Right cardiac atrium (tissue), 5 donors: ENCODE measurements at places on chromosomes 6 and 20.

DNA sequence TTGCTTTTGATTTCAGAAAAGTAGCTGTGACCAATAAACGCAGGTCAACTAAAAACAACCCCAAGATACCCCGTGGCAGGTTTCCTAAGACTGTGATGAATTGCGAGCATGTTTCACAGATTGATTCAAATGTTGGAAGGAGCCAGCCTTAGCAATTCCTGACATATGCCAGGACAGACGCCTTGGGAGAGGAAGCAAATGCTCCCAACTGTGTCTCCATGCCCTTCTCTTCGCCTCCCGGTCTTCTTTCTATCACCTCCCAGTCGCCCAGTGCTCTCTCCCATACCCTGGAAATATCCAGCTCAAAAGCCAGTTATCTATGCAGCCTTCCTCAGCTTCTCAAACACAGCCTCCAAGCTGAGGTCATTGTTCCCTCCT is 32.0 kb downstream of the KIAA0319 start:
- no peak for DNase-seq

GRCh38 chr6:139028215-139028657 is 309 bp upstream of the ABRACL start:
- DNase-seq: no peak

GRCh38 chr6:28720357-28721231 is 194.9 kb downstream of the GPX5 start:
- DNase-seq: no peak

DNA sequence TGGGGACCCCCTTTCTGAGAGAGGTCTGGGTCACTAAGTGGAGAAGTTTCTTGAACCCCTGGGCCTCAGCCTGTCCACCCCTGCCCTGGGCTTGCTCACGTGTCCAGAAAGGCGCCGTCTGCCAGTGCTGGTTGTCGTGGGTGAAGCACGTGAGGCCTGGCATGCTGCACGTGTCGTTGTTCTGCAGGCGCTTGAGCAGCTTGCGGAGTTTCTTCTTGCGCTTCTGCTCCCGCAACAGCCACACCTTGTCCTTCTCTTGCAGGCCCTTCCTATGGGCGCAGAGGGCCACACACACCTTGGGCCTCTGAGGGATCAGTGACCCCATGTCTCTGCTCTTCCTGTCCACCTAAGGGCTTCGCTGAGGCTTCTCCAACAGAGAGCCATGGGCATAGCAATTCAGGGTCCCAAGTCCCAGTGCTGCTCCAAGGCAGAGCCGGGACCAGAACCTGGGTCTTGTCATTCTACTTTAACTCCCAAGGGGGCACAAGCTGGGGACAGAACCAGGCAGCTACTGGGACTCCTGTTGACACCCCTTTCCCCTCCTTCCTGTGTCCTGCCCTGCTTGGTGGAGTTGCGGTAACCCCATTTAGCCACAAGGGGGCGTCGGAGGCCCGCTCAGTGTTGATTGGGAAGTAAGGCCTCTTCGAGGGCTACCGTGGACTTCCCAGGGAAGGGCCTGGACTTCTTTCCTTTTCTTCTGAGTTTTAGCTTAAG is 121.8 kb downstream of the SULF2 start:
- DNase-seq: peak; percentile 88

DNA sequence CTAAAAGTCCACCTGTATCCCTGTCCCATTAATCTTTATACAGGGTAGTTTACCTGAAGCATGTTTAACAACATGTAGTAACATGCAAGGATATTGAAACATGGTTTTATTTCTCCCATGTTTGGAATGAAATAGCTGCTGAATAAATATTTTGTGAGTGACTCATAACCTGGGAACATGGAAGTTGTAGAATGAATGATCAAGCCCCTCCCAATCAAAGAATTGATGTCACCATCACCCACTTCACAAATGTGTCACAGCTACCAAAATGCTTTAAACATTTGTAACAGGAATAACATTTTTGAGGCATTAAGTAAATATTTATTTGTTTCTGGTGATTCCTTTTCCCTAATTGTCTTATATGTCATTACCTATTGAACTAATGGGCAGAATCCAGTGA is 58.9 kb upstream of the TNFAIP3 start:
- DNase-seq: no peak

GRCh38 chr20:33026072-33026778 is 5.2 kb upstream of the BPIFB6 start:
- no peak for DNase-seq

- no peak for DNase-seq
These were observed 44.8 kb upstream of the CTAGE9 start for GRCh38 chr6:131755597-131755996.

DNA sequence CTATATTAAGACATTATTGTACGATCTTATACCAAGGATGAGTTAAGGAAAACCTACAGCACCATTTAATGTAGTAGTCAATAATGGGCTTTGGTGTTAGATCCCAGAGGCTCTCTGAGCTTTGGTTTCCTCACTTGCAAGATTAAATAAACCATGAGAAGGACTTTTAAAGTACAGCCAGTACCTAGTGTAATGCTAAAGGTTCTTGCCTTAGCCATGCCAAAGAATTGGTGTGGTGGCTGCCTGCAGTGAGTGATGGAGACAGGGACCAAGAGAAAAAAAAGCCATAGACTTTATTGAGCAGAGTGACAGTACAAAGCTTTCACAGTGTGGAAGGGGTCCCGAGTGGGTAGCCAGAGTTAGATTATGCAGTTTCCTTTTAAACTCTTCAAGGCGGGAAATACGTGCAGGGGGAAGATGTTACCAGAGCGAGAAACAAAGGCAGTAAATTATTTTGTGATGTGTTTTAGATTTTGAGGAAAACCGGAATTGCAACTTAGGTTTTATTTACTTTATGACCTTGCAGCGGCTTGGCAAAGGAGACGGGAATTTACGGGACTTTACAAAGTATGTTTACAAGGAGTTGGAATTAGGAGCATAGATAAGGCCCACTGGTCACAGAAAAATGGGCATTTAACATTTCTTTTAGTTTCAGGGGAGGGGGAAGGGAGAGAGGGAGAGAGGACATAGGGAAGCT is 100.4 kb downstream of the MYO6 start:
- DNase-seq: no peak

DNA sequence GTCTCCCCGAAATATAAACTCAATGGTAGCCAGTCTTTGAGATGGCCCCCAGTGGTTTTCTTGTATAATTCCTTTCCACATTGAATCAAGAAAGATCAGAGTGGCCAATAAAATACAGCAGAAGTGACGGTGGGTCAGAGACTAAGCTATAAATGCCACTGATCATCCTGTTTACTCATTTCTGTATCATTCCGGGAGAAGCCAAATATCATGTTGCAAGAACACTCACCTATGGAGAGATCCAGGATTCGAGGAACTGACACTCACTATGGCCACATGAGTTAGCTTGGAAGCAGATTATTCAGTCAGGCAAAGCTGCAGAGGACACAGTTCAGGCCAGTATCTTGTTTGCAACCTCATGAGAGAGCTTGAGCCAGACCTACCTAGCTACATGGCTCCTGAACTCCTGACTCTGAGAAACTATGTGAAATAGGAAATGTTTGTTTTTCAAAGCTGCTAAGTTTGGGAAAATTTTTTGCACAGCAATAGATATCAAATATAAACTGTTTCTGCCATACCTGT is 132.4 kb upstream of the ADGRF1 start:
- no peak for DNase-seq
